ENCODE measurements at places on chromosomes 12 and 14. TPM values are rescaled to one million over a fixed set of nuclear protein-coding genes. Genes with fewer than 3 reads are reported as not detected.

Gene IPO8
- 39.6 TPM for total RNA-seq

Gene ERP29
- total RNA-seq = 43.0 TPM

Gene FAM90A1
- 0.28 TPM for total RNA-seq

DNA sequence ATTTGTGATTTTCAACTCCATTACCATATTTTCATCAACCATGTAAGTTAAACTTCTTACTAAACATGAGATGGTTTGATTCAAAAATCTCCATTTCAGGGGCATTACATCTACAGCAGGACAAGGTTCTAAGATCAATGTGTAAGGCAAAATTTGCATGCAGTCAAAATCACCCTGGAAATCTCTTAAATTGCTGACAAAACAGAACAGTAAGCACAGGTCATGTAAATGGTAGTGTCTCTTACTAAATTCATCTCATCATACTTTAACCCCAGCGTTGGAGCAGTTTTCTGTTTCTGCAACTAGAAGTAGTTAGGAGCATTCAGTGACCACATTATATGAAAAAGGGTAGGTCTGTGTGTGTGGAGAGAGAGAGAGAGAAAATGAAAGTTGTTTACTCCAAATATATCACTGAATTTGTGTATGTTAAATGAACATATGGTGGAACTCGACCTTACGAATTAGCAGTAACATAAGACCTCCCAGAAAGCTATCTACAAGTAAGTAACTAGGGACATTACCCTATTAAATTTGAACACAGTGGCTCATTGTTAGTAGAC lies 227.5 kb downstream of the SSPN start:
- no peak overlapping the region for H3K27ac ChIP-seq
- no peak overlapping the region for H3K4me3 ChIP-seq
- peaks cover 3% of the 10 kb centered on the region for H3K36me3 ChIP-seq
- H3K27me3 ChIP-seq = no peaks in the 10 kb centered on the region
- H3K4me1 ChIP-seq = no peaks in the 10 kb centered on the region

- no peaks in the 10 kb centered on the region for H3K4me1 ChIP-seq
- H3K27me3 ChIP-seq = no peaks in the 10 kb centered on the region
- no peak for DNase-seq
- H3K27ac ChIP-seq = no peak overlapping the region
- no peaks in the 10 kb centered on the region for H3K36me3 ChIP-seq
Measured at GRCh38 chr14:37247791-37248461, 50.2 kb downstream of the MIPOL1 start.

DNA sequence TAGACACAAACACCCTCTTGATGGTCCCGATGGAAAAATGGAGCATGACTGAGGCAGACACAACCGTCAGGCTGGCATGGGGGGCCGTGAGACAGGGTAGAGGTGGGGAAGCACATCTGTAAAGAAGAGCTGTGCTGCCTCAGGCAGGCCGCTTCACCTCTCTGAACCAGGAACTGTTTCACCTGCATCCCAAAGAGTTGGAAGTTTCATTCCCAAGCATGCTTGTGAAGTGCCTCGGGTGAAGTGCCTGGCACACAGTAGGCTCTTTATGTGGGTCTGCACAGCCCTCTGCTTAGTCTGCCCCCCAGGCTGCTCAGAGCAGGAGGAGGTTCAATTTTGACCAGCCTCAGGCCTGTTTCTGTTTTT lies 685 bp upstream of the SERPINA1 start:
- no peak for DNase-seq
- peaks cover 4% of the 10 kb centered on the region for H3K27me3 ChIP-seq
- H3K27ac ChIP-seq = no peak overlapping the region
- H3K36me3 ChIP-seq = no peaks in the 10 kb centered on the region

Gene APOF
- not detected for total RNA-seq

- no peaks in the 10 kb centered on the region for H3K4me1 ChIP-seq
- no peak for DNase-seq
- H3K27me3 ChIP-seq = no peaks in the 10 kb centered on the region
- H3K36me3 ChIP-seq = no peaks in the 10 kb centered on the region
- no peak overlapping the region for H3K27ac ChIP-seq
- H3K4me3 ChIP-seq = no peak overlapping the region
Measured at GRCh38 chr14:69424149-69424923, 25.8 kb downstream of the SLC39A9 start.

GRCh38 chr12:82675246-82675645 lies 11.5 kb upstream of the TMTC2 start:
- H3K4me1 ChIP-seq = no peaks in the 10 kb centered on the region
- DNase-seq = no peak
- H3K27ac ChIP-seq = no peak overlapping the region
- H3K4me3 ChIP-seq = no peak overlapping the region

DNA sequence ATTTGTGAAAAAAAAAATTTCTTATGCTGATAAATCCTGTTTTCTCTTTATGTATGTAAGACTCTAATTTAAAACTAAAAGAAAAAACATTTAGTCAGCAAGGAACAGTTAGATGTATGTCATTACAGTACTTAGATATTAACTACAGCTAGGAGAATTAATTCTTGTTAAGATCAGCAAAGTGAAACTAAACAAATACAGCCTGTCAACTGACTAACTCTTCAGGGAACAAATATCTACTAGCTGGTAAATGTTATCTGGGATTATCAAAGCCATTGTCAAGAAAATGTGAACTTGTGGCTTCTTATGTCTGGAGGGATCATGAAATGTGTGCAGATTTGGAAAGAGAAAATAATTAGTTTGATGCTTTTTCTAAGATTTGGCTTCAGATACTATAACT lies 27.5 kb downstream of the MGAT4C start:
- no peaks in the 10 kb centered on the region for H3K27me3 ChIP-seq
- H3K4me1 ChIP-seq = no peaks in the 10 kb centered on the region
- H3K36me3 ChIP-seq = no peaks in the 10 kb centered on the region
- no peak for DNase-seq

Gene INF2
- 67.0 TPM for total RNA-seq

Gene LMO3
- total RNA-seq = 403 TPM

Gene POTEG
- total RNA-seq = not detected

Gene SLC7A8
- 16.8 TPM for total RNA-seq

DNA sequence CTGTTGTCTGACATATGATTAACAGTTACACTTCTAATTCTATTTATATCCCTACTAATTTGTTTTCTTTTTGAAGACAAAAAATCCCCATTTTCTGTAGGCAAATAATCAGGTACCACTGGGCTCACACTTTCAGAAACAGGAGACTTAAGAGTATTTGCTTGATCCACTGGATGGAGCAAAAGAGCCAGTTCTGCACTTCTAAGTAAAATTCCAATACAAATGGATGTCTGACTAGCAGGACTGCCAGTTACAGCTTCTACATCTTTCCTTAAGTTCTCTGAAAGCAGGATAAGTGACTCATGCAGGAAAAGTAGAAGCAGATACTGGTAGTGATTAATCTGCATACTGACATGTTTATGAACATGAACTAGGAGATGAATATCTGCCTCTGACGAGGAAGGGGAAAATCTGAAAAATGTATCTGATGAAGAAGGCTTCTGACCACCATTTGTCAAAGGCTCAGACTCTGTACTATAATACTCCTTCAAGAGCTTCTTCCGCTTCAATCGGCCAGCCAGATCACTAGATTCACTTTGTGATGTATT lies 73.8 kb upstream of the ANKS1B start:
- H3K4me3 ChIP-seq = no peak overlapping the region
- H3K4me1 ChIP-seq = no peaks in the 10 kb centered on the region
- H3K36me3 ChIP-seq = peaks cover 47% of the 10 kb centered on the region
- DNase-seq = no peak

GRCh38 chr14:101544550-101544949 lies 16.7 kb upstream of the DIO3 start:
- no peaks in the 10 kb centered on the region for H3K4me1 ChIP-seq
- no peaks in the 10 kb centered on the region for H3K27me3 ChIP-seq

Gene PIP4P1
- total RNA-seq = 22.7 TPM

DNA sequence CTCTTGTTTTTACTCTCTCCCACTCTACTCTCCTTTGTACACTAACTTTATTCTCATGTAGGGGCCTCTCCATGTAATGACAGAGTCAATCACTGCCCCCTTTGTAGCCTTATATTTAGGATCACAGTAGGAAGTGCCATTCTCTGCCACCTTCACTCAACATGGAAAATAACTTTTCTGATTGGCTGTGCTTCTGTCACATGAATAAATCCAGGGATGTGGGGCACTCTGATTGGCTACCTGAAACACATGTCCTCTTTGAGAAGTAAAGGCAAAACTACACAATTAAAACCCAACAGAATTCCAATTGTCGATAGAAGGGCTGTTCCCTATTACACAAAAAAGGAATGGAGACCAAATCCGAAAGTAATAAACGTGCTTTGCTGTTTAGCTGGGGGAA lies at the start of gene RNASE9:
TSS of gene RNASE9 (minus strand) at position 87 of the 400 bp plus-strand sequence.
- H3K4me3 ChIP-seq = no peak within 1 kb of the TSS
- H3K36me3 ChIP-seq = no peaks in the 10 kb centered on the region
- H3K27ac ChIP-seq = no peak within 1 kb of the TSS
- H3K4me1 ChIP-seq = no peaks in the 10 kb centered on the region
- no peak for DNase-seq
- no peaks in the 10 kb centered on the region for H3K27me3 ChIP-seq

GRCh38 chr12:46184798-46185595 lies 83.8 kb downstream of the SLC38A1 start:
- DNase-seq = no peak
- H3K4me1 ChIP-seq = peaks cover 25% of the 10 kb centered on the region
- no peak overlapping the region for H3K4me3 ChIP-seq
- no peaks in the 10 kb centered on the region for H3K36me3 ChIP-seq
- no peaks in the 10 kb centered on the region for H3K27me3 ChIP-seq

- peaks cover 6% of the 10 kb centered on the region for H3K27me3 ChIP-seq
- H3K4me3 ChIP-seq = no peak overlapping the region
- DNase-seq = peak; percentile 58
- H3K27ac ChIP-seq = no peak overlapping the region
- no peaks in the 10 kb centered on the region for H3K36me3 ChIP-seq
- no peaks in the 10 kb centered on the region for H3K4me1 ChIP-seq
Measured at GRCh38 chr12:131223791-131224225, 270.1 kb downstream of the ADGRD1 start.

DNA sequence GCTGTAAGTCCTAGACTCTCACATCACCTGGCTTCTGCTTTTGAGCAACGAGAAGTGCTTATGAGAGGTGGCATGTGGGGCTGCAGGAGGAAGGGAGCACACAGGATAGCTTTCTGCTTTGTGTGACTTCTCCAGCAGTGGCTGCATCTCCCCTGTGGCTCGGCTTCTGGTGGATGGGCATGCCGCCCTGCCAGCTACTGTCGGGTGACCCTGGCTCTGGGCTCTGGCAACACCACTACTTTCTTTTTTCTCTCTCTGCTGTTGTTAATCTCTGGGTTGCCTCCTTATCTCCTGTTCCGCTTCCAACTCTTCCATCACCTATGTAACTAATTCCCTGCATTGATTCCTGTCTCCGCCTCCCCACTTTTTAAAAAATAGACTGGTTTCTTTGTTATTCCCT lies 209.1 kb upstream of the DAAM1 start:
- H3K36me3 ChIP-seq = no peaks in the 10 kb centered on the region
- H3K27me3 ChIP-seq = no peaks in the 10 kb centered on the region
- no peak overlapping the region for H3K27ac ChIP-seq
- H3K4me3 ChIP-seq = no peak overlapping the region
- no peaks in the 10 kb centered on the region for H3K4me1 ChIP-seq

GRCh38 chr12:66092559-66093269 lies 37.8 kb downstream of the LLPH start:
- no peak for DNase-seq
- no peak overlapping the region for H3K27ac ChIP-seq

Gene ADAM21
- total RNA-seq = 0.27 TPM
